ENCODE measurements at places on chromosomes 2 and 18.

- no peak for DNase-seq
Observed at GRCh38 chr2:181196401-181196800, 216.0 kb downstream of the UBE2E3 start.

- DNase-seq, result no peak
Observed at GRCh38 chr2:229296016-229296415, 24.9 kb upstream of the PID1 start.

DNA sequence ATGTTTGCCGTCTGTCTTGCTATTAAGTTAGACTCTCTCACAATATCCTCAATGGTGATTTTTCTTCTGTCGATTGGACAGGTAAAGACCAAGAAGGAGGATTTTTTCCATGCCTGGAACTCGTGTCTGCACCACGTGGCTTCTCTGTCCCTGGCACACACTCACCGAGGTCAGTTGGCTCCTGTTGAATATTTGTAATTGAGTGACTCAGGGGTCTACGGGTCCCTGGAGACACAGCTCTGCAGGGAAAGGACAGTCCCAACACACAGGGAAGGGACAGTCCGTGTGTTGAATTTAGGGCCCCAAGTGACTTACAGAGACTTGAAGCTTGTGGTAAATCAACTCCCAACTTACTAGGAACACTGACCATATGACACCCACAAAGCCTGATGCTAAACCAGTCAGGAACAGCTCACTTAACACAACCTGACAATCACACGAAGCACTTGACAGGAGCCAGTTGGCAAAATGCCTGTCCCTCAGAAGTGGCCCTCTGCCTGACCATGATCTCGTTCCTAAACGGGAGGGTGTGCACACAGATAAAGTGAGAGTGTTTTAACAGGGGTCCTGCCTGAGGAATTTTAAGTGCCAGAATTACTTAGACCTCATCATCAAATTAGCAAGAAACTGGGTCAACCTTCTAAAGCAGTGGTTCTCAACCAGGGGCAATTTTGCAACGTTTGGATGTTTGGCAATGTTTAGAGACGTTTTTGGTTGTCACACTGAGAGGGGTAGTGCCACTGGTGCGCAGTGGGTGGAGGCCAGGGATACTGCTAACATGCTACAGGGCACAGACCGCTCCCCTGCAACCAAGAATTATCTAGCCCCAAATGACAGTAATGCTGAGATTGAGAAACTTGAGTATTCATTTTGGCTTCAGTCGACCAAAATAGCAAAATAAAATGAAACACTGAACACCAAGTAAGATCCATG is 88.9 kb upstream of the BCL2L11 start:
- no peak for DNase-seq

DNA sequence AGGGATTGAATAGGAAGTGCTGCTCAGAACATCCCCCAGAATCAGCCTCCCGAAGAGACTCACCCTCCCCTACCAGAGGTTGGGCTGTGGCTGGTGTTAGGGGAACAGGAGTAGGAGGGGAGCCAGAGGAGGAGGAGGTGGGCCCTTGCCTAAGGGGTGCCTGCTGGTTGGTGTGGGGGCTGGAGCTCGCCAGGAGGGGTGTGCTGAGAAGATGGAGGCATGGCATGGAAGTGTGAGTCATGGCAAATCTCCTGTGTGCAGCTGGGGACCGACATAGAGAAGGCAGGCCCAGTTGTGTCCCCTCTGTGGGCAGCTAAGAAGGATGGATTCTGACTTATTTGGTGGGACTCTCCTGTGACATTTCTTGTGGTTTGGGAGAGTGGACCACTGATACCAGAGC is 73.7 kb downstream of the DGKD start:
- no peak for DNase-seq

GRCh38 chr2:133506996-133507395 is 61.3 kb downstream of the NCKAP5 start:
- DNase-seq, result no peak

DNA sequence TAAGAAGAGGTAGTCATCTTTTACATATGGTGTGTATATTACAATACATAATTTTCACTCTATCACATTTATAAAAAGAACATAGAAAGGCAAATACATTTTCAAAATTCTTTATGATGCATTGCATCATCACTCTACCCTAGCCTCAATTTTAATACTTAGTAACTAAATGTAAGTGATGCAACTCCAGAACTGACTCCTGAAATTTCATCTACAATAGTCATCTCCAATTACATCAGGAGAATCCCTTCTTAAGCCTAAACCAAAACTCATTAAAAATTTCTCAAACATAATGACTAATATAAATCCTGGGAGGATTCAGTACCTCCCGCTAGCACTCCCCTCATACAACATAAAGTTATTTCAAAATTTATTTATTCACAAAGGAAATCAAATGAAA is 15.9 kb downstream of the TMX3 start:
- DNase-seq, result no peak

DNA sequence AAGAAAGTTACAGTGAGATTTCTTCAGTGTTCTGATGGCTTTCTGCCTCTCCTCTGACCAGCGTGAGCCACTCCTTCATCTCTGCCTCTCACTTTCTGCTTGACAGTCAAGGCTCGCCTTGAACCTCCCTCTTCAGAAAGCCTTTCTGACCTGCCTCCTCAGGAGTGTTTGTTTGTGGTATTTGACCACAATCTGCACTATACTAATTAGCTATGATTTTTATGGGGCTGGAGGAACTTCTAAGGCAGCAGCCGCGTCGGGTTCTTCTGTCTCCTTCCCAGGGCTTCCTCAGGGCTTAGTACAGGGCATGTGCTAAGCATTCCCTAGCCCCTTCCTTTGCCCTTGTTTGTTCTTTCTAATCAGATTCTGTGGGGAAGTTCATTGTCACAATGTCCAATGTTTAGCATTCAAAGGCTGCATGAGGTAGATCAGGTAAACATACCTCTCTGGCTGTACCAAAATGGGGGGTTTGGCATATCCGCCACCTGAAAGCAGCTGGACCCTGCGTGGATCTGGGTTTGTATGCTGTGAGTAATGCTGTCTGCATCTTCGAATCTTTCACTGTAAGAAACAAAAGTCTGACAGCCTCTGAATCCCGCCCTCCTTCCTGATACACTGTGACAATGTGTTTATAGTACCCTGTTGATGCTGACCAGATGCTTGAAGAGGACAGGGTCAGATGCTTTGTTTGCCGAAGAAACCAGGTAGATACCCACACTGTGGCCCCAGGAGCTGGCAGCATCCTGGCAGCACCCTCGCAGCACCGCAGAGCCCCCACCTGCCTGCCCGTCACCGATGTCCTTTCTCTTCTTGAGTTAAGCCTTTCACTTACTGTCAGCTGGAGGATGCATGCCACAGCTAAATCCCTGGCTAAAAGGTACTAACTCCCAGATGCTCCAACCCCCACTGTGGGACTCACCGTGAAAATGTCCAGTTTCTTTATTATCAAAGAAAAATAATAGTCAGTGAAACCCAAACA is 260.8 kb upstream of the HDAC4 start:
- DNase-seq, result no peak

GRCh38 chr2:13662055-13662454 is 945.3 kb downstream of the TRIB2 start:
- no peak for DNase-seq

GRCh38 chr2:49619804-49620203 is 465.5 kb upstream of the FSHR start:
- no peak for DNase-seq

DNA sequence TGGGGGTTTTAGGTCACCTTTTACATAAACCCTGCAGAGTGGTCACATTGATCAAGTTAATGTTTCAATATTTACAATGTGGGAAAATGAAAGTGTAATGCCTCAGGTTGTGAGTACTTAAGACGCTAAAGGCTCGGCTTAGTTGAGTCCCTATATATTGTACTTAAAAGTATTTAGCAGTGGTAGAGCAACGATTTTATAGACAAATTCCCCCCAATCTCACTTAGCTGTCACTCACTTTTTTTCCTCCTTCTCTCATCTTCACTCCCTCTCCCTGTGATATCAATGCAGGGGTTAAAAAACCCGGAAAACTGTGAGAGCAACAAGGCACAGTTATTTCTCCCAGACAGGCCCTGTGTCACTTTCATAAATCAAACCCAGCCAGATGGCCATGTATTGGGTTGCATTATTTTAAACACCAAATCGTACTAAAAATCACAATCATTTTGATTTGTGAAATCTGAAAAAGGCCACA is 5.4 kb downstream of the POU3F3 start:
- DNase-seq, result no peak

DNA sequence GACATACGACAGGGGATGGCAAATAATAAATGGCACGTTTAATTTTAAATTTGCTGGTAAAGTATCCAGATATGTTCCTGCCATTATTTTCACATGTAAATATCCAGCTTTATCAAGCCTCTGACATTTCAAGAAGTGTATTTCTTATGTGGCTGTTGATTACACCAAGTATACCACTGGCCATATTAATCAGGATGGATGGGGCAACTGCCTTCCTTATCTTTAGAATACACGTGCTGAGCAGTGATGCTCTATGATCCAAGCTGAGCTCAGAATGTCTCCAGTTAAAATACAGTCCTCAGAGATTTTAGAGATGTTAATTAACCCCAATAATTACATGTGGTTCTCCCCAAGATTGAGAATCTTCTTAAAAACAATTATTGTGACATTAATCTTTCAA is 38.3 kb upstream of the RAPGEF4 start:
- DNase-seq, result no peak

- no peak for DNase-seq
Observed at GRCh38 chr2:240810199-240810598, 9.8 kb downstream of the KIF1A start.

DNA sequence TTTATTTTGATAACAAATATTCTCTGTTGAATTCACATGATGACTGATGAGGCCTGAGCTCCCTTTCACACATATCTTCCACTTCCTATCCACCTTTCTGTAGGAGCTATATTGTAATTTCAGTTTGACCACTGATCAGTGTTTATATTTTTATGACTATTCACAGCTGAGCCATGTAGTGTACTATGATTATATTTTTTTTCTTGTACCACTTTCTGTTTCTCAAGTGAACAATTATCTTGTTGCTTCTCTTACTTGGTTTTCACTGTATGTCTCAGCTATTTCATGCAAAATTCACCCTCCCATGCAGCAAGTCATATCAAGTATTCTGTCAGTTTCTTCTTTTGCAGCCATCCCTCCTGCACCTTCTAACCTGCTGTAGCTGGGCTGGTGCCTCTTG is 78.4 kb downstream of the TMEM247 start:
- no peak for DNase-seq

GRCh38 chr2:14745288-14746076 is 113.0 kb downstream of the LRATD1 start:
- DNase-seq, result no peak

DNA sequence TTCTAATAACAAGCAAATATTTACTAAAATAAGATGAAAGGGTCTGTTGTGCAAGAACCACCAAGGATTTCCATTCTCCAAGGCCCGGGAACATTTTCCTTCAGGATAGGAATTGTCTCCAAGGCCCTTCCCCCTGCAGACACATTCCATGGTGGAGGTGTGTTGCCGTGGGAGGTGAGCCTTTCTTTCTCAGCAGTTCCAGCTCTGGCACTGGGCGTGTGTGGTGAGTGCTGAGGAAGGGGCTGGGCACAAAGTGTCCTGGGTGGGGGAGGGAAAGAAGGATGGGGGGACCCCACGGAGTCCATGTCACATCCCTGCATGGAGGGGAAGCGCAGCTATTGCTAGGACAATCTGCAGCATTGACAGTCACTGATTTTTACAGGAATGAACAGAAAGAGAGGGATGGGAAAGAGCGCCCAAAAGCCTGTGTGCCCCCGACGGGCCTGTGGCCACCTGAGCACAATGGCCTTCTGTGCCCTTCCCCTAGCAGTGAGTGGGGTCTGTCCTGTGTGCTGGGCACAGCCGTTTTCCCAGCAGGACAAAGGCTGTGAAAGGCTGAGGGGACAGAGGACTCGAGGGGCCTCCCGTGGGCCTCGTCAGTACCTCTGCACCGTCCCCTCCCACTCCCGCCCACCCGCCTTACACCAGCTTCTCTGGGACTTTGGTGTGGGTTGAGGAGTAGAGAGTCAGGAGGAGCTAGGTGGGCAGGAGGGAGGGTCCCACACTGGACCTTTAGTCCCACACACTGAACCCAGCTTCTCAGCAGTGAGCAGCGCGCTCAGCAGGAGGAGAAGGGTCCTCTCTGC is 79.8 kb downstream of the PTGR3 start:
- no peak for DNase-seq

DNA sequence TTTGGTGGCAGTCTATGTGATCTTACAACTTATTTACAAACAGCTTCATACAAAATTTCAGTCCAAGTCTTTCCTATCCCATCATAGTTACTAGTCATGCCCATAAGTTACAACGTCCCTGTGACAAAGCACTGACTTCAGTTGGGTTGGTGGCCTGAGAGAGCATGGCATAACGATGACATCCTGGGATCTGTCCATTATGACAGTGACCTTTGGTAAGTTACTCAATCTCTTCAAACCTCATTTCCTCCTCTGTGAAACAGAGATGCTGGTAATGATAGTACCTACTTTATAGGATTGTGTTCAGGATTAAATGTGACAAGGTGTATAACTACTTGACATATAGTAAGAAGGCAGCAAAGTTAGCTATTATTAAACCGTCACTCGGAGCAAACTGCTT is 55.4 kb upstream of the ATP5MC3 start:
- DNase-seq, result no peak

GRCh38 chr18:35076135-35076924 is 35.1 kb downstream of the MAPRE2 start:
- no peak for DNase-seq

GRCh38 chr2:8204711-8205110 is 477.1 kb upstream of the ID2 start:
- DNase-seq, result no peak

GRCh38 chr18:515156-515815 is 14.8 kb upstream of the COLEC12 start:
- DNase-seq, result no peak

DNA sequence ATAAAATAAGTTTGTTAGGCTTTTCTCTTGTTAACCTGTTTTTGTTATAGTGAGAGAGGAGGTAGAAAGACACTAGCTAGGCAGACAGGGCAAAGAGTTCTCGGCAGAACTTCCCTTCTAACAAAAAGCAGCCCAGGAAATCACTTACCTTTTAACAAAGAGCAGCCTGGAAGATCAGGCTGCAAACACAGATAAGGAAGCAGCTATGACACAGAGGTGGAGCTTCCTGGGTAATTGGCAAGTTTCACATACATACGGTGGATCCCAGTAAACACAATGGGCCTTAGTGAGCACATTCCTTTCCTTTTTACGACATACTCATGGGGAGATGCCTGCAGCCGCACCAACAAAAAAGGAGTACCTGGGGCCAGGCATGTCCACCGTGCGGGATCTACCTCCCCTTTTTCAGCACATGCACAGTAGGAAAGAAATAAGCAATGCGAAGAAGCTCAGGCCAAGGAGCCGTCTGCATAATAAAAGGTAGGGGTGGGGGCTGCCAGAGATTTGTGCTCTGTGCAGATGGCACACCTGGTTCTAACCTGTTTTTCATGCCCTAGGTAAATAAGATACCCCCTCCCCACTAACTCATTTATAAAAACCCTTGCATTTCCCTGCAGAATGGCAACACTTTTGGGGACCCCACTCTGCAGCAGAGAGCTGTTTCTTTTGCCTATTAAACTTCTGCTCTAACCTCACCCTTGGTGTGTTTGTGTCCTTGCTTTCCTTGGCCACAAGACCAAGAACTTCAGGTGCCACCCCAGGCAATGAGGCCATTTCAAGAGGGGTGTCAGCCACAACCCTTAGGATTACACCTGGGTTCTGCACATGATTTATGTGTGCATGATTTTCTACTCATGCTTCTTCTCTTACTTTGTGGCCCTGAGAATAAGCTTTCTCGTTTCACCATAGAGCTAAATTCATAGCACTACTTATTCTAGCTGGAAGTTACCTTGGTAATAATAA is 26.5 kb downstream of the MDH1 start:
- DNase-seq, result no peak
